ENCODE measurements at places on chromosomes 6 and 20. TPM values are rescaled to one million over a fixed set of nuclear protein-coding genes. Genes with fewer than 3 reads are reported as not detected.

DNA sequence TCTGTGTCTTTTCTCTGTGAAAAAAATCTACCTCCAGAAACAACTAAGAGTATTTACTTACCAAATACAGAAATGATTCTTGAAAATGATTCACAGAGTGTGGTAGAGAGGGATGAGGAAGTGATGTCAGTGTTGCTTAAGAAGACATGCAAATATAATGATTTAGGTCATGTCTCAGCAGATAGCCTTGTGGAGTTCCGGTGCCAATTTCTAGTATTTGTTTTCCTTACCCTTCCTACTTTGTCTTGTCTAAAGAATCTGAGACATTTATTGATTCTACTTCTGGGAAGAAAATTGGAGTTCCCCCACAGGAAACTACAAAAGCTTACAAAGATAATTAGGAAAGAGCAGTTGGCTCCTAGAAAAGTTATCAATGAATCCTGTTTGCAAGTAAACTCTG is 68.8 kb downstream of the GJA1 start:
- DNase-seq = no peak

- DNase-seq = no peak
These were observed 16.8 kb downstream of the SLC17A2 start for GRCh38 chr6:25913741-25914140.

DNA sequence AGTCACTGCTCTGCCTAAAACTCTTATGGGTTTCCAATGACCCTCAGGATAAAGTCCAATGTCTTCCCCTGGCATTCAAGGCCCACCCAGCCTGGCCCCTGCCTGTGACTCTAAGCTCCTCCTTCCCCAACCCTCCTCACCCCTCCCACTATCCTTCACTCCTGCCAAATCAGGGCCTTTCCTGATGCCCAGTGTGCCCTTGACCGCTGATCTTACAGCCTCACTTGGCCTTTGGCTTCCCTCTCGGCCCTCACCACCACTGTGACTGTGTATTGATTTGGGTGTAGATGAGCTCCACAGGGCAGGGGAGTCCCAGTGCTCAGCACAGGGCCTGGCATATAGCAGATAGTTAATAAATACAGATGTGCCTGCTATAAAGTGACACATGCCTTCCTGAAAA is 115.7 kb downstream of the TOX2 start:
- DNase-seq = no peak

- no peak for DNase-seq
These were observed 255.4 kb upstream of the IRAK1BP1 start for GRCh38 chr6:78611886-78612480.

DNA sequence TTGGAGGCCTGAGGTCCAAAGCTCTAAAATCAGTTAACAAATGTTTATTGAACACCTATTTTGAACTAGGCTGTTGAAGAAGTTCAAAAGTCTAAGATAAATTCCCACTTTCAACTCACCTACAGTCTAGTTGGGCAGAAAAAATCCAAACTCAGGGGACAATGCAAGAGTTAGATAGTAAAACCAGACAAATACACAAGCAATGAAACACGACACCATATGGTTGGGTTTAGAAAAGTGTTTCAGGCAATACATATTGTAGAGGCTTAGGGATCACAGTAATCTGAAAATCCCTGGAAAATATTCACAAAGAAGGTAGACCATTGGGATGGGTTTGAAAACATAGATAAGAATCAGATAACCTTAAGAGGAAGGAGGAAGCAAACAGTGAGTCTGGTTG is 1.3 kb upstream of the CARMIL1 start:
- DNase-seq = no peak

DNA sequence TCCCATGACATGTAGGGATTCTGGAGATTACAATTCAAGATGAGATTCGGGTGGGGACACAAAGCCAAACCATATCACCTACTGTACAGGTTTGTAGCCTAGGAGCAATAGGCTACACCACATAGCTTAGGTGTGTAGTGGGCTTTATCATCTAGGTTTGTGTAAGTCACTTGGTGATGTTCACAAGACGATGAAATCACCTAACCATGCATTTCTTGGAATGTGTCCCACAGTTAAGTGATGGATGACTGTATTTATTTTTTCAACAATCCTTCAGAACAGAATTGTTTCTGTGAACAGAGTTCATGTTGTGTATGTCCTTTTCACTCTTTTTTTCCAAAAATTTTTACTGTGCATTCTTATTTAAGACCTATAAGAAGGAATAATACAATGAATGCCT is 76.1 kb downstream of the DTD1 start:
- DNase-seq = no peak

DNA sequence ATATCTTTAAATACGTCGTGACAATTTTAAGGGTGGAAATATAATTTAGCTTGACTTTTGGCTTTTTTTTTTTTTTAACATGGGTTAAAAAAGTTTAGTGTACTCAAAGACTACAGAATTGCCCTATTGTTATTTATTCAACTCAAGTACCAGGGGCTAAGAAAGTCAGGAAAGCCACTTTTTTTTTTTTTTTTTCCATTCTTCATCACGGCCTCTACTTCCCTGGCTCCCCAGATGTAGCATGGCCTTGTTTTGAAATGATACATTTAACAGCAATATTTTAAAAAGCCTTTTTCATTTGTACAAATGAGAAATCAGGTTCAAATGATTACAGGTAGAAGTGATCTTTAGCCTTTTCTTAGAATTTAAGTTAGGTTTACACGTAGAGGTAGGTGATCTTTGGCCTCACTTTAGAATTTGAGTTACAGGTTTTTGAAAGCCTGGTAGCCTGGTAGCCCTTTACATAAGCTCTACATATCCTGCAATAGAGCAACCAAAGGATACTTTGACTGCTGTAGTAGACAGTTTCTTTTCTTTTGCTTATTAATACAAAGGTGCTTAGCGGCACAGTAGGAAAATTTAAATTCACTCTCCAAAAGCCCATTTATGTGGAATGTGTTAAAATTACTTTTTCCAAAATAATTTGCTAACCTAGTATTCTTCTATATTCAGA is 160.5 kb upstream of the MMS22L start:
- no peak for DNase-seq

Gene BMP5
- polyA plus RNA-seq = not detected

DNA sequence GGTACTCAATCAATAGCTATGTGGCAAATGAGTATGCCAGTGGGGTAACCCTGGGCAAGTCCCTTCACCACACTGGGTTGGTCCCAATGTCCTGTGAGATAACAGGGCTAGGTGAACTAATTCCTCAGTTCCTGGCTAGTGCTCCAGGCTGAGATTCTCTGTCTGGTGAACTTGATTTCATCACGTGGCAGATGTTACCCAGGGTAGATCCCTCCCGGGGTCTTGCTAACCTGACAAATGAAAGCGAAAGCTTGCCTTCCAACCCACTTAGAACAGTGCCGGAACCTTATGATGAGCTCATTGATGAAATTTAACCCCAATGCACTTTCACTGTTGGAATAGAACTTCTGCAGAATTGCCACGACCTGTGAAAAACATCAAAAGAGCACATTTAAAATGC is 6.6 kb upstream of the ANKRD60 start:
- DNase-seq = no peak
